Fibroblast of gingiva (primary cell): ENCODE measurements at places on chromosomes 5 and 9.

GRCh38 chr9:25255216-25255615, 423.0 kb downstream of the TUSC1 start:
- DNase-seq: no peak

GRCh38 chr5:173103411-173103810, 40.9 kb upstream of the BNIP1 start:
- DNase-seq: no peak

GRCh38 chr5:52963636-52964035, 25.5 kb upstream of the ITGA2 start:
- DNase-seq: no peak

GRCh38 chr9:14838701-14839100, 71.5 kb downstream of the FREM1 start:
- no peak for DNase-seq

GRCh38 chr5:93967923-93968322, 226.5 kb upstream of the POU5F2 start:
- DNase-seq: no peak

- no peak for DNase-seq
Measured at GRCh38 chr5:151591144-151591819, at the start of gene FAT2. FAT2 (minus strand) TSS chr5:151591331; CDS start chr5:151568931, 22,400 bp downstream.

GRCh38 chr9:65420771-65421170, 135.8 kb upstream of the FOXD4L5 start:
- DNase-seq: no peak

DNA sequence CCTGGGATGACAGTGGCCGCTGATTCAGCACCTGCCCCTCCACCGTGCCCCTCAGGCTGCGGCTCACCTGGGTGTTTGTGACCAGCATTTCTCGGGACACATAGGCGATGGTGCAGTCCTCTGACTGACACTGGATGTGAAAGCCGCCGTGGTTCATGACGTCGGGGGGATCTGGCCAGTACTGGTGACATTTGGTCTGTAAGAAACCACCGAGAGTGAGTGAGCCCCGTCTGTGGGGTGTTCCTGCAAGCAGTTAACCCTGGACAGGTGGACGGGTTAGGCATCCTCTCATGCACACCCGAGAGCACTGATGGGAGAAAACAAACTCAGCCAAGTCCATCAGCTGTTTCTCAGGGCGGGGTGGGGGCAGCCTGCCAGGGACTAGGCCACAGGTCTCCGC, 62.5 kb upstream of the EPB41L4B start:
- DNase-seq: no peak

DNA sequence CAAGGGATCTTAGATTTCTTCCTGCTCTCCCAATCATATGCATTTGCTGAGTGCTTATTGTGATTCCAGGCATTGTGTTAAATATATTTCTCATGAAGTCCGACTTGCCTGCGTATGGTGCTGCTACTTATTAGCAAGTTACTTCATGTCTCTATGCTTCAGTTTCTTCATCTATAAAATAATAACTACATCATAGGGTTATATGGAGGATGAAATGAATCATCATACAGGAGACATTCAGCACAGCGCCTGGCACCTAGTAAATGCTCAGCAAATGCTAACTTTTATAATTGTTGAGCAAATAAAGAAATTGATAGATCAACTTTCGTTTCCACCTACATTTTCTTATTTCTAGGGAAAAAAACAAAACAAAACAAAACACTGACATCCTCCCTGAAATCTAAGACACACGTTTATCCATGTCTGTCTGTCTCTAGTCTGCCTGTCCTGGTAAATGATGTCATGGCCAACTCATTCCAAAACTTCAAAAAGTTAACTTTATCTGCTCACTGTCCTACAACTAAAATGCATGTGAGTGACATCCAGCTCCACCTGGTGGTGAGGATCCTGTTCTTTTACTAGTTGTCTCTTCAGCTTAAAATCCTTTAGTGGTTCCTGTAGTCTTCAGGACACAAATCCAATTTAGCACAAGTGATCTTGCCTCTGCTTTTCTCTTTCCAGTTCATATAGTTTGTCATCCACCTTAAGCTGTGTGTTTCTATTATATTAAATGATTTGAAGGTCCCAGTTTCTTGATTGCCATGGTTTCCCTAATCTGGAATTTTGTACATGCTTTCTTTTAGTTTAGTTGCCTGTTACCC, 27.7 kb downstream of the PPP3R2 start:
- DNase-seq: peak; percentile 13

GRCh38 chr9:13568841-13569601, 289.5 kb upstream of the MPDZ start:
- DNase-seq: no peak

DNA sequence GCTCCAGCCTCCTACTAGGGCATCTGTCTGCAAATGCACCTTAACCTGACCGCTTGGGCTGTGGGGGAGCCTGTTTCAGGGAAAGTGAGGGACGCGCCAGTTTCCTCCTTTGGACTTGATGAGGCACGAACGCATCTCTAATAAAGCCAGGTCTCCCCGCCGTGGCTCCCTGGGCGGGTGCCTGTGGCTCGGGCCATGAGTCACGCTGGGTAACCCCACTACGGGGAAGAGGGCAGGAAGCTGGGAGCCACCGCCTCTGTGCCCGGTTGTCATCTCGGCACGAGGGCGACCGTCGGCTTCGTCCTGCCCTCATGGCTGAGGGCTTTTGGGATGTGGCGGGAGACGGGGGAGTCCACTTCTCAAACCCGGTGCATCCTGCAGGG, 12.1 kb downstream of the NOTCH1 start:
- no peak for DNase-seq

DNA sequence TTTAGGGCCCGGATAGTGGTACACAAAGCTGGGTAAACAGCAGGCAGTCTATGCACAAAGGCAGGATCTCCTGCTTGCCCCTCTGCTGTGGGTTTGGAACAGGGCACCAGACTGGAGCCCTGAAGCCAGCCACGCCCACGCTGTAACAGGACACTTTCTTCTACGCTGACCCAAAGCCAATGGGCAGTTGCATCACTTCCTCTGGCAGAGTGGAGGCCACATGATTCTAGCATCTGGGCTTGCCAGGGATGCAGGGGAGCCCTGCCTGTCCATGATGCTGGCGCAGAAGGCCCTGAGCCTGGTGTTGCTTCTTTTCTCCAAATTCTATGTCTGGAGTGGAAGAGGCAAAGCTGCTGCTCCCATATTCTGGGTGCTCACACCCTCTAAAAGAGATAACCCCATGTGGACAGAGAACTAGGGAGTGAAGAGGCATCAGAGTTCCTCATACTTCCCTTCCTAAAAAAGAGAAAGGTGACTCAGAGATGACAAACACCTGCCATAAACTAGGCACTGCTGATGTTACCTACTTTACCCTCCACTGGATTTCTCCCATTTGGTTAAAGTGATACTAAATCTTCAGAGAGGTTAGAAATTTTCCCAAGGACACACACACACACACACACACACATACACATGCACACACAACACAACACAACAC, 260.3 kb upstream of the KLF4 start:
- DNase-seq: peak; percentile 96

GRCh38 chr9:98311541-98311940, 56.1 kb upstream of the TBC1D2 start:
- DNase-seq: no peak

GRCh38 chr9:72193478-72193881, 44.2 kb downstream of the GDA start:
- no peak for DNase-seq
